ENCODE measurements at places on chromosomes 12 and 14.

DNA sequence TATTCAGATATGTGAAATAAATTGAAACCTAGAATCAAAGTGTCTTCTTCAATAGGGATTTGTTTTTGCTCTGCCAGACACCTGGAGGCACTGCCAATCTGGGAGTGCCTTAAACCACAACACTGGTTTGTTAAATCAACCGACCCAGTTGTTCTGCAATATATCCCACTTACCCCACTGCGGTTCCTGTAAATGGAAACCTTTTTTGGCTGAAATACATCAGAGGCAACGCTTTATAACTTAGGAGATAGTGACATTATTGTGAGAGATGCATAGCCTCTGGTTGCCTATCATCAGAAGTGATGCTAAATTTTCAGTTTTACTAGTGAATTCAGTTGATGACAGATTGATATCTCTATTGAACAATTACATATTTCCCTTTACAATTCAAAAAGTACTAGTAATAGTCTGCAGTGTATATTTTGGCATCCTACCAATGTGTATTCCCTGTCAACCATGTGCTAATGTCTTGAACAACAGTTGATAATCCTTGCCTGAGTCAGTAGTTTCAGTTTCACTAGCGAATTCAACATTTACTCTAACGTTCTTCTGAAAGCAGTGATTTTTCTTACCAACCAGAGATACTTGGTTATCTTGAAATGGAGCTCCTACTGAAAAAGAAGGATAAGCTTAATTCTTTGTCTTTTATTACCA lies 30.5 kb downstream of the PPP2R5C start:
- no peak for DNase-seq

DNA sequence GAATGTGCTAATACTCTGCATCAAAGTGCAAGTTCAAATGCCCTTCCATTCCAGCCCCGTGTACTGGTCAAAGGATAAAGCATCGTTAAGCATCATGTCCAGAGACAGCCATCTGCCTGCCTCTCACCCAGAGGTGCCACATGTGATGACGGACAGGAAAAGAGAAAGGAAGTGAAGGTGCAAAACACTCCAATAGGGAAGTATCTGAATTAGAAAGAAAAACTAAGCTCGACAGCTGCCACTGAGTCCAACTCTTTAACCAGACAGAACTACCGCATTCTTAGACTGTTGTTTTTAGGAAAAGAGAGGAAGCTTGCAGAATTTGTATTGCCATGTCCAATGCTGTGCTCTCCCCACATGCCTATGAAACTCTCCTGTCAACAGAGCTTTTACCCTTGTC lies 465.0 kb upstream of the SOX5 start:
- no peak for DNase-seq

GRCh38 chr14:93276031-93276716 lies 56.7 kb downstream of the BTBD7 start:
- DNase-seq, result no peak

DNA sequence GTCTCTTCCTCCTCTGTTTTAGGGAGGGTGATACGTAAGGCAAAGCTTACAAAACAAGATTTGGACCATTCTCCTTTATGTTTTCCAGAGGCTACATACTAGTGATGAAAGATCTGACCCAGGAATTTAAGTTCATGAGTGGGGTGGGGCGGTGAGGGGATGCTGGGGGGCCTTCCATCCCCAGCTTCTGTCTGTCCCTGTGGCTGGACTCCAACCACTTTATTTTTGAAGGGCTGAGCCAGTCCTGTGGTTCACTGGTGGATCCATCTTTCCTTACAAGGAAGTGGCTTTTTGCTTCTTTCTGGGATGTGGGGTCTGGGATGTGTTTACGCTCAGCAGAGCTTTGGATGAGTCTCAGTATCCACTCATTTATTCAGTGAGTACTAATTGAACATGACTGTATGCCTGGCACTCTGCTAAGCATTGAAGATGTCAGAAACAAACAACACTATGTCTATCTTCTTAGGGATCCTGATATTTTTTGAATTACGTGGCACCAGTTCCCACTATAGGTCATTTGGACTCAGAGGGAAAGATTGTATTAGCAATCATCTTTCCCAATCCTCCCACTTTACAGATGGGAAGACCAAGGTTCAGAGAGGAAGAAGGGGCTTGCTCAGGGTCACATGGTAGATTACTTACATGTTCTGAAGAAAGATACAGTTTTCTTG lies 291.8 kb upstream of the TBX3 start:
- no peak for DNase-seq

DNA sequence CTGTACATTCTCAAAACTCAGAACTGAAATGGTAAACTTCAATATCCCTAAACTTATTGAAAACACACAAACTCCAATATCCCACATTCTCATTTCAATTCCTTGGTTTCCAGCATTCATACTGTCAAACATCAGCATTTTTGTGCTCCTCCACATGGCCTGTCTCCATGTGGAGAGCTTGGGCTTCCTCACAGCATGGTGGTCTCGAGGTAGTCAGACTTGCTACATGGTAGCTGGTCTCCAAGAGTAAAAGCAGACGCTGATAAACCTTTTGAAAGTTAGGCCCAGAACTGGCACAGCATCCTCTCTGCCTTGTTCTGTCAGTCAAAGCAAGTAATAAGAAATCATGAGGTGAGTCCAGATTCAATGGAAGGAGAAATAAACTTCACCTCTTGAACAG lies 70.5 kb downstream of the VCPKMT start:
- DNase-seq, result no peak

DNA sequence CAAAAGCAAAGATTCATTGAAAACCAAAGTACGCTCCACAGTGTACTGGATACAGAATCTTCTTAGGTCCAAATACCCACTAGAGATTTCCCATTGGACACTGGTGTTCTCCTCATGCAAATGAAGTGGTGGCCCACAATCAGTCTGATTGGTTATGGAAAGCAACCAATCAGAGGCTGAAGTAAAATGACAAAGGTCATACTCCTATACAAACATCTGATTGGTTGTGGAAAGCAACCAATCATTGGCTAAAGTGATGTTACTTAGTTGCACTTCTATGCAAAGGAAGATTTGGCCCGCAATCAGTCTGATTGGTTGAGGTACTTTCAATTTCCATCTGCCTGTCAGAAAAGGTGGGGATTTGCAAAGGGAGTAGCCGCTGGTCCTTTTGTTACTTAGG lies 1.3 kb upstream of the WASHC3 start:
- DNase-seq, result no peak

DNA sequence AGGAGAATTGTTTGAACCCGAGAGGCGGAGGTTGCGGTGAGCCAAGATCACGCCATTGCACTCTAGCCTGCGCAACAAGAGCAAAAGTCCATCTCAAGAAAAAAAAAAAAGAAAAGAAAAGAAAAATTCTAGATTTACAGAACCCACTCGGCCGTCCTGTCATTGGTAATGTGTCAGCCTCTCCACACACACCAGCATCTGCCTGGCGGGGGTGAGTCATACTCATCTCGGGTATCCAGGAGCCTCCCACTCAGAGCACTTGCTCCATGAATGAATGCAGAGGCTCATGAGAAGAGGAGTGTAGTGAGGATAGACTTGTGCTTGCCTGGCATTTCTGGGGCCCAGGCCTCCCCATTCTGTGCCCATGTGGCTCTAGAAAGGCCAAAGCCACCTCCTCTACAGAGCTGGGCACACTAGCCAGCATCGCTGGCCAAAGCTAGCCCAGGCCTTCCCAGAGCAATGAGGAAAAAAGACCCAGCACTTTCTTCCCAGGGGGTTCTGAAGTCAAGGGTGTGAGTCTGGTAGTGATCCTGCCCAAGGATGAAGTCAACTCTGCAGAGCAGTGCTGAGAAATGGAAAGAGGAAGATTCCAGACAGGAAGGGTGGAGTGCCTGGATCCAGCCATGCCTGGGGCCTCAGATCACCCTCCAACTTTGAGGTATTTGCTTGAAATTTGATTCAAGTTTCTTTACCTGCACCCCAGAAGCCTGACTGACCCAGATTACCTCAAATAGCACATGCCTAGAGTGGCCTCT lies 31.2 kb upstream of the KLC1 start:
- no peak for DNase-seq

DNA sequence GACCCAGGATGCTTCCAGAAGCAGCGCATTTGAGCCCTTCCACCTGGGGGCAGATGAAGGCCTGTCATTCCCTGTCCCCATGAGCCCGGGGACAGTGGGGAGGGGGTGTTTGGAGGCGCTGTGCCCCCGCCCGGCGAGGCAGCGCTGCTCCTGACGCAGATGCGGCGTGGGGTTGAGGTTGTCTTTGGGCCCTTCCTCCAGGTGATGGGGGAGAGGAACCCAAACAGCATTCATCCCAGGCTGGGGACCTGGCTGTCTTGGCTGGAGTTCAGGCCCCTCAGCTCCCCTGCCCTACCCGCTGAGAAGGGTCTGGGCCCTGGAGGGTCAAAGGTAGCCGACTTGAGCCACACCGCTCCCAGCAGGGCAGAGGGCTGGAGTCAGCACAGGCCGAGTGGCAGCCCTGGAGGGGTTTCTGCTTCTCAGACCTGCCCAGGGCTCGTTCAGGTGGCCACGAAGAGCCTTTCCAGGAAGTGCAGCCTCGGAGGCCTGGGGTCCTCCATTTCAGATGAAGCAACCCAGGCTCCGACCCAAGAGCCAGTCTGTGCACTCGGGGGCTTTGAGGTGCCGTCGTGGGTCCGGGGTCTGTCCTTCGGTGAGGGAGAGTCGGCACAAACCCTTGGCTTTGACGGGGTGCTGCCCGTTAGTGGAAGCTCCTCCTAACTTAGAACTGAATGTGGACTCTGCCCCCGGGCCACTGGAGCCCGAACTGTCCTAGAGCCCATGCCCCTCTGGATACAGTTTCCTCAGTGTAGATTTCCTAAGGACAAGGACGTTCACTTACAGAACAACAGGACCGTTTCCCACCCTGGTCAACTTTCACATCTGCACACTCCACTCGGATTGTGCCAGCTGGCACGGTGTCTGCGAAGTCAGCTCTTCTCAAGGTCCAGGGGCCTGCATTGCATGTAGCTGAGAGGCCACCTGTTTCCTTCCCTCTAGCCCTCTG lies 16.1 kb downstream of the ACADS start:
- DNase-seq, result no peak

GRCh38 chr12:96338852-96339471 lies 61.3 kb downstream of the CDK17 start:
- DNase-seq, result no peak

DNA sequence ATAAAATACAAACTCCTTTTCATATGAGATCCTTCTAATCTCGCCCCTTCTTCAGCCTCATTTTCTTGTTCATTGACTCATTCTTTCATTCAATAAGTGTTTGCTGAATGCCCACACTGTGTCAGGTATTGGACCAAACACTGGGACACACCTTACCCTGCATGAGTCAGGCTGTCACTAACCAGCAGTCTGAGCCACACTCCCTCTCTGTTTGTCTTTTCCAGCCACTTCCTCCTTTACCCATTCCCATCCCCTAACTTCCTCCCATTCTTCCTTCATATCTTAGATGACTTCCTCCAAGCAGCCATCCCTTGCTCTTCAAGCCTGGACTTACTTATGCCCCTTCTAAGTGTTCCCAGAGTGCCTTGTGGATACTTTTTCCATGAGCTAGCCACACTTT lies 27.0 kb upstream of the HIF1A start:
- no peak for DNase-seq

DNA sequence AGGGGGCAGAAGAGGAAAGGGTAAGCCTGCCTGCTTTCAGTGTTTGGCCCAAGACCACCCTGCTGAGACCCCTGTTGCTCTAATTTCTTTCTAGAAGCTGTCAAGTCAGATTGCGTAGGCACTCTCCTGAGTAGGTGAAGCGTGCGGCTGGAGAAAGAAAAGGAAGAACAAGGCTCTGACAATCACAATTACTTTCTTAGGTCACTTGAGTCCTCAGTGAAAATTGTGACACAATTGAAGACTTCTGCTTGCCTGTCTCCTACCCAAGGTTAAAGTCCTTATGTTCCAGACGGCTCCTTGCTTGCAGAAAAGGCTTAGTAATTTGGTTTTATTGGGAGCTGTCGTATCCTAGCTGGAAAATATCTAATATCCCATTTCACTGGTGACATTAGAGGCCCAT lies 721 bp upstream of the CTSG start:
- no peak for DNase-seq

GRCh38 chr12:118220702-118221101 lies 84.8 kb downstream of the PEBP1 start:
- DNase-seq, result no peak

- no peak for DNase-seq
Measured at GRCh38 chr12:66679461-66680084, 697 bp upstream of the GRIP1 start.

DNA sequence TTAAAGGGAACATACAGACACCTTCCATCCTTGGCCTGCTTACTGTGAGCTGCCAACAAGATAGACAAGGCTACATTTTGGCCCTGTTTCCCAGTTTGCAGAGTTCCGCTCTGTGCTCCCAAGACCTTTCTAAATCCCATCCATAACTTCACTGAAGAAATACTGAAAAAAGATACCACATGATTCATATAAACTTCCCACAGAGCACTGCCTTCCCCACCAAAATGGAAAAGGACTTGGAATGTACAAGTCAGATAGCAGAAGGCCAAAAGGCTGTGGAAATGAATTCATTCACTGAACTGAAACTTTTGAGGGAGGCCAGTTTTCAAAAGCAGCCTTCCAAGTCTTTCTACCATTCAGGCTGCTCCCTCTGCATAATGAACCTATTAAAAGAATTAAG lies 29.6 kb downstream of the PDZRN4 start:
- no peak for DNase-seq

- DNase-seq, result peak; percentile 34
Measured at GRCh38 chr12:11500188-11500860, 105.0 kb upstream of the PRB2 start.

DNA sequence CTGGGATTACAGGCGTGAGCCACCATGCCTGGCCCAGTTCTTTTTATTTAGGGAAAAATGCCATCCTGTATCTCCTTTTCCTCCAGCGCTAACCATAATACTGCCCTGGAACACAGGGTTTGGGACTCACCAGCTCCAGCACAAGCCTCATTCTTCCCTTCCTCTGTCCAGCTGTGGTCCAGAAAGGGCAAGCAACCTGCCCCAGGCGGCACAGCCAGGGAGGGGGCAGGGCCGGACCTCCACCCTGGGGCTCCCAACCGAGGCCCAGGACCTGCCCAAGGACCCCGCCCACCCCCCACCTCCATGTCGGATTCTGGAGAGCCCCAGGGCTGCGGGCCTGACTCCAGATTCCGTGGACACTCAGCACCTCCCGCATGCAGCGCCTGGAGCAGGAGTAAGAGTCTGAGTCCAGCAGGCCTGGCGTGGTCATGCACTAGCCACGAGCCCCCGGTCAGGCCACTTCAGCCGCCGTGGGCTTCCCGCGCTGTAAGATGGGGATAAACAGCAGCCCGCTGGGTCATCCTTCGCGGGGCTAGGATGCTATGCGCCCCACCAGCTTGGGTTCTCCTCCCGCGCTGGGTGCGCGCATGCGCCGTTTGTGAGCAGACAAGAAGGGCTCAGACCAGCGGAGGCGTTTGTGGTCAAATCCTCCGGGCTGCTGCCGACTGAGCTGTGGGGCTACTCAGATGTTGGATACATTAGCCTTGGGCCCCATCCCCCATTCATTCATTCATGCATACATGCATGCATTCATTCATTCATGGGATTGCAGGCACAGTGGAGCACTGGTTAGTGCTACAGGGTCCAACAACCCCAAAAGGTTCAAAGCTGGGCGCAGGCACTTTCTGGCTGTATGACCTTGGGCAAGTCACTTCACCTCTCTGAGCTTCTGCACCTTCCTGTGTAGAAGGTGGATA lies 16.3 kb downstream of the TMEM119 start:
- no peak for DNase-seq

- no peak for DNase-seq
Measured at GRCh38 chr12:91923864-91924263, 221.8 kb downstream of the BTG1 start.
